ENCODE measurements at places on chromosomes 6 and 20.

DNA sequence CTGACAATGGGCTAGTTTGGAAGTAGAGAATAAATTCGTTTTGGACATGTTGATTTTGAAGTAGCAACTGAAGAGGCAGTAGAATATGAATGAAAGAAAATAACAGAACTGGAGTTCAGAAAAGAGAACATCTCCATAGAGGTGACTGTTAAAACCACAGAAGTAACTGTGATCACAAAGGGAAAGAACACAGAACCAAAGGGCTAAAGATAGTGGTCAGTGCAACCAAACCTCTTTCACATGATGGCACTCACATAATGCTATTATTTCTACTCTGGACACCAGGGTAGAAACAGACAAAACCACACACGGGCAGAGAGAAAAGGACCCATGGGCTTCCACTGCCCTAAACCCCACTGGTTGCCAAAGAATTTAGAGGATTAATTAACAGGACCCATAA, 58.5 kb downstream of the CDK19 start:
- no peak for DNase-seq

GRCh38 chr6:126153661-126154060, 167.3 kb downstream of the TRMT11 start:
- DNase-seq: no peak

GRCh38 chr20:23629542-23630391, 8.0 kb downstream of the CST3 start:
- DNase-seq: no peak

DNA sequence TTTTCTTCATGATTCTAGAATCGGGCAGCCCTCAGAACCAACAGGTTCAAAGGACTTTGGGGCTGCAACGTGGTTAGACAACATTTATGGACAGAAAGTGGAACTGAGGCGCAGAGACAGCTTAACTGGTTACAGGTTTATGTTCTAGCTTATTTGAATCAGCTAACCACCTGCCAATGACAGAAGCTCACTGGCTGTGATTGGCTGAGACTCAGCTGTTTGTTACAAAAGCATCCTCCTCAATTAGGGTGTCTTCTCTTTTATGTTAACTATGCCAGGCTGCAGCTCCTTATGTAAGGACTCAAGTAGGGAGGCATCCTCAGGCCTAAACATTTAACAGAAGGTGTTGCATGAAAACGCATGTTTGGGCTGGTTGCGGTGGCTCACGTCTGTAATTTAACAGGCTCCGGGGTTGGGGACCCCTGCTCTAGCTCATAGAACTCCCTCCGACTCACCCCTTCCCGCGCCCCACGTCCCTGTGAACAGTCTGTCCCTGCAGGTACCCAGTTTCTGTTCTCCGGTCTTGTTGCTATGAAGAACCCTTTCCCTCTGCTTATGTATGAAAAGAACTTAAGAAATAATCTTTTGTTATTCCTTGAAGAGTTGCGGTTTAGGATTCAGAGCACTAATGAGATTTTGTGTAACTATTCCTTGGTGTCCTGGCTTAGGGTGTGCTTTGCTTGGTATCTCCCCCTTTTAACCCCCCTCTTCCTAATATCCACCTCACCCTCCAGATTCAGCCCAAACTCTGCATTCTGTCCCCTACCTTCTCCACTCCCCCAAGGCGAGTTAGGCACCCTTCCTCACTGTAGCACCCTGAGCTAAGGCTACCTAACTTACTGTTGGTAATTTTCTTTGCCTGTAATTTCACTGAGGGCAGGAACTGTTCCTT, 1.2 kb upstream of the TMEM181 start:
- no peak for DNase-seq

- DNase-seq: no peak
Measured at GRCh38 chr6:658244-658643, 1.3 kb upstream of the HUS1B start.

DNA sequence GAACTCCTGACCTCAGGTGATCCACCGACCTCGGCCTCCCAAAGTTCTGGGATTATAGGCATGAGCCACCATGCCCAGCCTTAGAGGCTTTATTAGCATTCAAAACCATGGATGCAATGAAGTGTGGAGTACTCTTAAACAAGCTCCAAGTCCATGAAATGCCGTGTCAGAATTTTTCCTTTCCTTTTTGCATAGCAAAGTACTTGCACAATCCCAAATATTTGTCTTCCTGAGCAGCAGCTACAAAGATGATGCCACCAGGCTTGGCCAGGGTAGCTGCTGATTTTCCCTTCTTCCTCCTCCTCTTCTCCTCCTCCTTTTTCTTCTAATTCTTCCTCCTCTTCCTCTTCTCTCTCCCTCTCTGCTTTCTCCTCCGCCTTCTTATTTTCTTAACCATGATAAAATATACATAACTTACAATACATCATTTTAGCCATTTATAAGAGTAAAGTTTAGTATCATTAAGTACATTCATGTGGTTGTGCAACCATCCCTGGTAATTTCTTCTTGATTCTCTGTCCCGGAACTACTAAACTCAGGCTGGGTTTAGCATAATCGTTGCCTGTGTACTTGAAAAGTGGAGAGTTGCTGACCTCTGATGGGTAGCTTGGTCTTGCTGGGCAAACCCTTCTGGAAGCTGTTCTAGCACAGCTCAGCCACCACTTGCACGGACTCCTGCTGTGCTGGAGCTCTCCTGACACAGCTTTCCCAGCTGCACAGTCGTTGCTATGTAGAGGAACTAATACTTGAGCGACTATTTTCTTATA, 20.3 kb downstream of the MUCL3 start:
- no peak for DNase-seq

- no peak for DNase-seq
Measured at GRCh38 chr20:19429538-19429937, 217.1 kb downstream of the SLC24A3 start.

GRCh38 chr20:1374246-1374645, 18.6 kb downstream of the FKBP1A start:
- no peak for DNase-seq

DNA sequence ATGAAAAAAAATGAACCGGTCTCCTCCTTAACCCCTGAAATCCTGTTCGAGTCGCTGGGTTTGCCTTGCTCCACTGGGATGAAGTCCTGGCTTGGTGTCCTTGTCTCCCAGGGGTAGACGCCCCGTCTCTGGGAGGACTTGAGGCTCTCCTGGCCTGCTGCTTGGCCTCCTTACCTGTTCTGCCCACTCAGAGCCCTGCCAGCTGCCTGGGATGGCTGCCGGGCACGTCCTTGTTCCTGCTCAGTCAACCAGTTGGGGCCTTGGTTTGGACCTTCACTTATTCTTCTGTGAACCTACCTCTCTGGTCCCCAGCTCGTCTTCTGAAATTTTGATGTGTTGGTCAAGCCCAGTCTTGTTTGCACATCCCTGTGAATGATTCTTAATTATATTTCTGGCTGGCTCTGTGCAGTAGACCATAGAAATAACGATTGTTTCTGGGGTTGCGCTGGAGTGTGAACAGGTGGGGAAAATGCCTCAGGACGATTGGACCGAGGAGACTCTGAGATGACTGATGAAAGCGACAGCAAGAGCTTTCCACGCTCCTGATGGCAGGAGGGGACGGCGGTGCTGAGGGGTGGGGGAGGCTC, 126.5 kb upstream of the ESR1 start:
- DNase-seq: no peak

GRCh38 chr6:26394289-26394688, 7.8 kb upstream of the BTN3A1 start:
- DNase-seq: no peak

DNA sequence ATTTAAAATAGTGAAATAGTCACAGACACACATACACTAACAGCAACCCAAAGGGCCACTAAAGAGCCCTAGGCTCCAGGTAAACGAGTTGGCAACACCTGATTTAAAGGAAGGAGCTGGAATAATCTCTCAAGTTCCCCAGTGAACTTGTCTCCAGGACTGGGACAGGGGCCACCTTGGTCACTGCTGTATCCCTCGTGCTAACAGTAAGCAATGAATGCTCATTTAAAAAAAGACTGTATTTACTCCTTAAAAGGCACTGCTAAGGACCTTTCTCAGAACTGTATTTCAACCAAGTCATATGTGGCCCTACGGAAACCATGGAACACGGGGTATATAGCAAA, 1.3 kb downstream of the DIDO1 start:
- DNase-seq: no peak

DNA sequence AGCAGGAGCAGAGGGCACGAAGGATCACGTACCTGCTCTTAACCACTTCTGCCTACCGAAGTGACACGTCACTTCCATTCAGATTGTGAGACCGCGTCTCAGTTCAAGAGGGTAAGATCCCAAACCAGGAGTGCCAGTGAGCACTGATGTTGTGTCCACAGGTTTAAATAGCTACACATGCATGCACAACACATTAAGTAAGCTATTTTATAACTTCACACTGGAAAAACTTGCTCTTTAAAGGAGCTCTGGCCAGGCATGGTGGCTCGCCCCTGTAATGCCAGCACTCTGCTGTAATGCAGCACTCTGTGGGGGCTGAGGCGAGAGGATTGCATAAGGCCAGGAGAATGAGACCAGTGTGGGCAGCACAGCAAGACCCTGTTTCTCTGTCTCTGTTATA, 21.1 kb downstream of the ABHD12 start:
- DNase-seq: no peak

GRCh38 chr6:48813836-48814235, 649.2 kb downstream of the MMUT start:
- no peak for DNase-seq

Data from activated CD4-positive, alpha-beta T cell treated with anti-CD3 and anti-CD28 coated beads for 36 hours (primary cell).